ENCODE measurements at places on chromosomes 13 and 19.

- no peak for DNase-seq
These were observed 173.1 kb upstream of the RFC3 start for GRCh38 chr13:33644581-33645543.

DNA sequence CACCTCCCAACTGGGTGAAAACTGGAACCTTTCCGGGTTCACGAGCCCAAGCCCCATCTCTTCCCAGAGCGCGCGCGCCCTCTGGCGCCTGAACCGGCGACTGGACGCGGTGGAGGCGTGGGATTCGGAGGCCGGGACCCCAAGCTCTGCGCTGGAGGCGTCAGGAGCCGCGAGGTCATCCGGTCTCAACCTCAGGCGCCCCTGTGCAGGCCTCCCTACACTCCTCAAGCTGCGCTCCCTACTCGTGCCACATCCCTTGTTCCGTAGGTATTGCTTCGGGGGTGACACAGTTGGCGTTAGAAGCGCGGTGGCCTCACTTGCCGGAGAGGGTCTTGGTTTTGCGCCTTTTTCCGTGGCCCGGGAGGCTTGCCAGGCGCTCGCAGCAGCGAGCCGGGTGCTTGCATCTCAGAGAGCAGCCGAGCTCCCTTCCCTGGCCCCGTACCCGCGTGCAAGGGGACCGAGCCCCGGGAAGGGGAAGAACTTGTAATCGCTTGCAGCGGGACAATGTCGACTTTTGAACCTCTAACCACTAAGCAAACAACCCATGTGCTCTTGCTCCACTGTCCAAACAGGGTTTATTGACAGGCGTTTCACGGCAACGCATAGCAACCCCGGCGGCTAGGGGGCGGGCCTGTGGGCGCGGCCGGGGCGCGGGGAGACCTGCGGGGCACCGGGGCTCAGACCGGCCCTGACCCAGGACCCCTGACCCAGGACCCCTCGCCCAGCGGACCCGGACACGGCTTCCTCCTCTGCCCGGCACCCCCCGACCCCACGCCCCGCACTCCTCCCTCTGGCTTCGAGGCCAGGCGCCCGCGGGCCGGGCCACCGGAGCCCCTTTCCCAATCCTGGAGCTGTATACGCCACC is 8.5 kb downstream of the CDX2 start:
- no peak for DNase-seq

DNA sequence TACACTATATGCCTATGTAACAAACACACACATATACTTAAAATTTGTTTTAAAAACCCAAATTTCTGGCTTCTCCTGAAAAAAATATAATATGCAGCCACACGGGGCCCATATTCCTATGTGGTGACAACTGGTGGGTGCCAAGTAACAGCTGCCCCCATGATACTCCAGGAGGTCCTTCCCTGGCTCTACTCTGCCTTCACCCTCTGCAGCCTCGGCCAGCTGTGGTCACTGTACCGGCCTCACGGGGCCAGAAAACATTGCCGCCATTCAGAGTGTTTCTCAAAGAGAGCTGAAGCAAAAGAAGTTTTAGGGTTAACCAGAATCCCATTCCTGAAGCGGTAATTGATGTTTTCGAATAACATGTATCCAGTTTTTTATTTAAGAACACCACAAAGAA is 32.6 kb upstream of the POP4 start:
- DNase-seq, result no peak

- DNase-seq, result no peak
These were observed 174.0 kb downstream of the DCT start for GRCh38 chr13:94305463-94305862.

DNA sequence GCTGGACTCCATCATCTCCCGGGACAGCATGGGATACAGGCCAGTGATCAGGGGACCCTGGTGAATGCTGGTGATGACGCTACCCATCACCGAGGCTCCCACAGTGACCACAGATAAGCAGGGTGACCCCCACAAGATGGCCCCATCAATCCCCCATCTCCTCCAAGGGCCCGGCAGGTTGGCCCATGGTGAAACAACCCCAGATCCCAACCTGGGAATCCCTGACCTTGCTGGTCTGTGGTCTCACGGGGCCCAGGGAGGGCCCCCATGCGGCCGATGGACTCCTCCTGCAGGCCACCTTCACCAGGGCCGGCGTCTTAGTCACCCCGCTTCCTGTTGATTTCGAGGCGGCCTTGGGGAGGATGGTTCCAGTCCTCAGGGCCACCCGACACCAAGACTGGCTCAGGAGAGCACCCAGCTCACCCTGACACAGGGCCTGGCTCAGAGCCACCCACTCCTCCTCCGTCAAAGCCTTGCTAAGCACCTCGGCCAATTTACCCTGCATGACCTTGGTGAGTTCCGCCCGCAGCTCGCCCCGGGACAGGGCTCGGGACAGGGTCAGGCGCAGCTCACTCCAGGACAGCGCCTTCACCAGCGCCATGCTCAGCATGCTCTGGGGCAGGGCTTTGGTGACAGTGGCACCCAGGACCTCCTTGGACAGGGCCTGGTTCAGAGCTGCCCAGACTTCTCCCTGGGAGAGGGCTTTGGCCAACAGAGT is 10.0 kb downstream of the IQCN start:
- DNase-seq, result no peak

DNA sequence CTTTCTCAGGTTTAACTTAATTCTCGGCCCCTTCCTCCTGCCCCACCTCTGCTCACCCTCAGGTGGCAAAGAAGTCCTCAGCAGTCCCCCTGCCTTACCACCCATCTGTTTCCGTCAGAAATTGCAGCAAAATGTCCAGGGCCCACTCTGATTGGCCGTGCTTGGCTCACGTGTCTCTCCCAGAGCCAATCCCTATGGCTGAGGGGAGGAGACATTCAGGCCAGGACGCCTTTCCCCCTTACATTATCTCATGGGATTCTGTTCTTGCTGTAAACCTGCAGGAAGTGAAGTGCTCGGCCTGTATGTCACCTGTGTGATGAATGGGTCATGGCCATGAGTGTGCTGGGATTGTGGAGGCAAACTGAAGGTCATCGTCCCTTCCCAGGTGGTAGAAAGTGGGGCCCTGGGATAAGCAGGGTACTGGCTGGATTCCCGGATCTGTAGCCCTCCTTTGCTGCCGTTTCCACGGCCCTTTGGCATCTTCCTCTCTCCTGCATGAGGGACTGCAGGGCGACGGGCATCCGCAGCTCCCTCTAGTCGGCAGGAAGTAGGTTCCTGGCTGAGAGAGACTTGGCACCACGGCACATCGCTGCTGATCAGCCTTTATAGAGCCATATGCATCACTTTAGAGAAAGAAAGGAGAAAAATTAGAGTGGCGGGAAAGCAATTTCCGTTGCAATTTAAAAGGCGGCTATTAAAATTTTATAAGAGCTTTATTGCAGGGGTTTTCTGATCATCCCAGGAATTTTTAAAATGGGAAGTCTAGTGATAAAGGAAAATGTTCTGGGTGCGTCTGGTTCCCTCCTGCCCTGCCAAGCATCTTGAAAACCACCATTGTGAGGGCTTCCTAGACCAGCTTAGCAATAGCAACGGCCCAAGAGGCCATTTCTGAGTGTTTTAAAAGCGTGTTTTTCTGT is 118.2 kb downstream of the SIPA1L3 start:
- no peak for DNase-seq

GRCh38 chr19:44948763-44949374 is 3.0 kb downstream of the APOC2 start:
- no peak for DNase-seq

DNA sequence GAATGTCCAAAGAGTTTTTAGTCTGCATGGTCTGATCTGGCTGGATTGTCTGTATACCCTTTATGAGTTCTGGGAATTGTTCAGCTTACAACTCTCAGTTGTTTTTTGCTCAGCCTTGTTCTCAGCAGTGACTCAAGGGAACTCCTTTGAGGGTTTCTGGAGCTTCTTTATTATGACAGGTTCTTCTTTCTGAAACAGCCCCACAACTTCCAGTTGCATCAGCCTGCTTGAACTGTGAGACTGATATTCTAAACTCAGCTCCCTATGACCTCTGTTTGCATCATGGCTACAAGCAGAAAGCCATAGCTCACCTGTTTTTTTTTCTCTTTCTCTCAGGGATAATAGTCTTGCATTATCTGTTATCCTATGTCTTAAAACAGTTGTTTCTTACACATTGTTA is 85.0 kb downstream of the TDRD3 start:
- DNase-seq, result no peak

GRCh38 chr13:66781241-66781640 is 448.9 kb downstream of the PCDH9 start:
- no peak for DNase-seq

GRCh38 chr19:6318772-6319171 is 14.6 kb downstream of the ACER1 start:
- DNase-seq, result no peak

- DNase-seq, result no peak
These were observed 13.1 kb downstream of the MAST3 start for GRCh38 chr19:18110609-18111232.

DNA sequence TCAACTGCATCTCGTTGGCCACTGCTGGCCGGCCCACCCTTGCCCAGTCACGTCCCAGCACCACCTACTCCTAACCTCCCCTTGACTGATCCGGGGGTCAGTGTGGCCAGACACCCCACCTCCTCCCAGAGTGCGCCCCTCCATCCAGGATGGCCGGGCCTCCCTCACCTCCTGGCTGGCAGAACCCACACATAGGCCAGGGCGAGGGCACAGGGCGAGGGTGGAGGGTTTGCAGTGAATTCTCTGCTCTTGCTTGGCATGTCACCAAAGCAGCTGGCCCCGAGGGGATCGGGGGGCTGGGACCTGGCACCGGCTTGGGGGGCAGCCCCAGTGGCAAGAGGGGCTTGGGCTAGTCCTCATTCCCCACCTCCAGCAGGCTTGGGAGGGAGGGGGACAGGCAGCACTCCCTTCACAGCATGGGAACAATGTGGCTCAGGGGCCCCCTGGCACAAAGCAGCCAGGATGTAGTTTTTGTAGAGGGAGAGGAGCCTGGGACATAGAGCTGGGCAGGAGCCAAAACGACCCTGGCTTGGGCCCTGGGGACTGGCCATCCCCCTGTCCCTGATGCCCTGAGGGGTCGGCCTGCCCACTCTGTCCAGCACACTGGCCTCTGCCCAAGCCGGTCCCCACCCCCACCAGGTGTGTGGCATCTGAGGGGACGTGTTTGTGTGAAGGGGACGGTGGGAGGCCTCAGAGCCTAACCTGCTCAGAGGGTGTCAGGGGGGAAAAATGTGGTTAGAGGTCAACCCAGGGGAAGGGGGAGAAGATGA is 28.5 kb upstream of the ASF1B start:
- no peak for DNase-seq

- DNase-seq, result no peak
These were observed 137.1 kb upstream of the ATXN8OS start for GRCh38 chr13:69970520-69970919.

- DNase-seq, result no peak
These were observed 240.5 kb downstream of the IRS2 start for GRCh38 chr13:109545931-109546330.

GRCh38 chr13:106329941-106330340 is 205.5 kb downstream of the EFNB2 start:
- no peak for DNase-seq

DNA sequence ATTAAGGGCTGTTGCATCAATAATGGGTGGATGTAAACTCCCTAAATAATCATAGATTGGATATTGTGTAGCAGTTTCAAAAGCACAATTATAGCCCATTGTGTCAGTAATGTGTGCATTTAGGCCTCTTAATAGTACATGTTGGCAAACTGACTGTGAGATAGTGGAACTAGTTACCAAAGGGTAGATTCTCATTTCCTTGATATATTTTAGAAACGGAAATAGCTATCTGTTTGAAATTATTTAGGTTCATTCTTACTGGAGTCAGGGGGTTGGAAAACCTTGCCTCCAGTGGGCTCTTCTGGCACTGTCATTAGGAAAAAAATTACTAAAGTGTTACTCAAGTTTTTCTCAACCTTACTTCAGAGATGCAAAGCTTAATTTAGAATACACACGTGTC is 1074.9 kb downstream of the PCDH17 start:
- no peak for DNase-seq

DNA sequence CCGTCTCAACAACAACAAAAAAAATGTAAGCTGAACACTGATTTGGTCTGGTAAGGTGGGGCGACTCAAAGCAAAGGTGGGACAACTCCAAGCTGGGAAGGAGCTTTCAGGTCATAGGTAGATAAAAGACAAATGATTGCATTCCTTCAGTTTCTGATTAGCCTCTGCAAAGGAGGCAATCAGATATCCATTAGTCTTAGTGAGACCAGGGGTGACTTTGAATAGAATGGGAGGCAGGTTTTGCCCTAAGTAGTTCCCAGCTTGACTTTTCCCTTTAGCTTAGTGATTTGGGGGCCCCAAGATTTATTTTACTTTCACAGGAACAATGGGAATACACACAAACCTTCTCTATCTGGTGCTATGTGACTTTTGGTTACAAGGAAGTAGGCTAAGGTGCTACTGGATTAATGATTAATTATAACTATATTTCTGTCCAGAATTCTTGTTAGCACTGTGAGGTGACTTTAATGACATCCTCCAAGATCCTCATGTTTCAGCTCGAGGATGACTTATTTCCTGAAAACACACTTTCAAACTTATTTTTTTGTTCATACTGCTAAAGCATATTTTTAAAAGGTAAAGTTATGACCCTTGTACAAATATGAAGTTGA is 10.6 kb upstream of the MTRF1 start:
- DNase-seq, result no peak

DNA sequence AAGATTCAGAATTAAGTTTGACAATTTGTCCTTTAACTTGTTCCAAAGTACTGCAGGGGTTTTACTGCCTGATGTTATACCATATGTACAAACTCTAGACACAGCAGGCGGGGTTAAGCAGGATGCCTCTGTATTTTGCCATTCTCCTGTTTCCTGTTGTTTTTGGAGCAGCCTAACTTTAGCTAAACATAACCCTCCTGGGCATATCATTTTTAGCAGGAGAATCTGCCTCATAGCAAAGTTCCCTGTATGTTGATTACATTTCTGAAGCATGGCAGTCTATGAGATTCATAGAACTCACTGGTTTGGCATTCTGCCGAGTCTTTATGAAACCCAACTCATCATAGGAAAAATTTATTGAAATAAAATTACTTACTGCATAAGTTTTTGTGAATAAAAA is 5.2 kb downstream of the LHFPL6 start:
- DNase-seq, result no peak

DNA sequence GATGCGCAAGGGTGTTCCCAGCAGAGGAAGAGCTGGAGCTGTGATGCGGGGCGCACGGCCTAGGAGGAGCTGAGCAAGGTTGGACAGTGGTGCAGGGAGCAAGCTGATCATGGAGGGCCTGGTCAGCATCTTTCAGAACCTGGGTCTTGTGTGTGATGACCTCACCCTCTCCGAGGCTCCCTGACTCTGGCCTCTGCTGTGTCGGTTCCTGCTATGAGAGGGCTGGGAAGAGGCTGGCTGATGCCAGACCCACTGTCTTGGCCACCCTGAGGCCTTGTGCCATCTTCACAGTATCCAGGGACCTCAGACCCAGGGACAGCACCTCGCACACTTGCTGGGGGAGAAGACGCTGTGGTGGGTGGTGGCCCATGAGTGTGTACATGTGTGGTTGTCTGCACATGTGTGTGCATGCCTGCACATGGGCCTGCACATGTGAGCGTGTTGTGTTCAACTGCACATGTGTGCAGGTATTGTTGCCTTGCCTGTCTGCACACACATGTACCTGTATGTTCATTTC is 16.5 kb upstream of the C13orf46 start:
- no peak for DNase-seq

GRCh38 chr13:46296921-46297320 is 85.2 kb downstream of the LRRC63 start:
- no peak for DNase-seq

Measured in activated T-helper 1 cell treated with Interleukin-2 at 50 U/mL for 16 hours (primary cell).